GM06990 (cell line): ENCODE measurements at places on chromosomes 1 and 21.
A peak's percentile ranks its signal among the peaks of the same experiment; 100 is the strongest.

DNA sequence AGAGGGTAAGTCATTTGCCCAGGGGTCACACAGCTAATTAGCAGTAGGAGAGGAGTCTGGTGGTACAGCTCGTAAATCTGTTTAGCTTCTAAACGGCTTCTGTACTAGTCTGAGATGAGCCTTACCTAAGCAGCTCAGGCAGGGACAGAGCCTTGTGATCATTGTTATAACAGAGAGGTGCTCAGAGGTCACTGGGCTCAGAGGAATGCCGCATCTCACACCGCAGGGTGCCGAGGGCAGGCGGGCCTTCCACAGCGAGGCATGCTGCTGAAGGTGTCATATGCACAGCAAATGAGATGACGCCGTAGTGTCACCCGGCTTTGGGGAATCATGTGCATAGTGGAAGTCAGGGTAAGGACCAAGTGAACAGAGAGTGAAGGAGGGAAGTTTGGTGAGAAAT lies 305.2 kb upstream of the FMN2 start:
- no peak for DNase-seq

GRCh38 chr1:36339215-36339614 lies 15.8 kb upstream of the EVA1B start:
- DNase-seq, result no peak

DNA sequence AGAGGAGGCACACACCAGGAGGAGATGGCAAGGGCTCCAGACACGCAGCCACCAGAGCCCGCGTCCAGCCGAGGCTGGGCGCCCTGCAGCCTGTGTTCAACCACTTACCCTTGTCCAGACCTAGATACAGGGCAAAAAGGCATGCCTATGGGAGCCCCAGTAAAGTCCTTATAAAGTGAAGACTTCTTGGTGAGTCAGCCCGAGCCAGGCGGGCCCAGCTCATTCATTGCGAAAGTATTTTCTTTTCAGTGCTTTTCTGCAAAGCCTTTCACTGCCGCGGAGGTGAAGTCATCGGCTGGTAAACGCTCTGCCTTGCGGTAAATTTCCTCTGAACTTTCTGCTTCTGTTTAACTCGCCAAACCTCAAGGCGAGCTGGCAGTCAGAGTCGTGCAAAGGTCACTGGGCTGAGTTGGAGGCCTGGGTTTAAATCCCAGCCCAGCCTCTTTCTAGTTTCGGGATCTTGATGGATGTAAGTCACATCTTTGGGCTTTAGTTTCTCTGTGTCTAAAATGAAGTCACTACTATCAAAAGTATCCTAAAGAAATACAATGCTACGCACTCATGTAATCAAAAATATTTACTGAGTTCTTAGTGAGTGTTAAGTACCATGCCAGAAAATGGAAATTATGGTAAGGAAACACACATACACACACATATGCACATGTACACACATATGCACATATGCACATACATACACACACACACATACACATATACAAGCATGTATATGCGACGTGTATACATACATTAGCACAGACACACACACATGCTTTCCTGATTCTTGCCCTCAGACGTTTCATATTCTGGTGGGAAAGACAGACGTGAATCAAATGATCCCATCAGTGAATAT lies 54.7 kb upstream of the IFFO2 start:
- peak; percentile 41 for DNase-seq

GRCh38 chr1:200279810-200280411 lies 129.9 kb downstream of the ZNF281 start:
- DNase-seq, result no peak

GRCh38 chr21:27450216-27450615 lies 483.3 kb upstream of the ADAMTS5 start:
- DNase-seq, result no peak

DNA sequence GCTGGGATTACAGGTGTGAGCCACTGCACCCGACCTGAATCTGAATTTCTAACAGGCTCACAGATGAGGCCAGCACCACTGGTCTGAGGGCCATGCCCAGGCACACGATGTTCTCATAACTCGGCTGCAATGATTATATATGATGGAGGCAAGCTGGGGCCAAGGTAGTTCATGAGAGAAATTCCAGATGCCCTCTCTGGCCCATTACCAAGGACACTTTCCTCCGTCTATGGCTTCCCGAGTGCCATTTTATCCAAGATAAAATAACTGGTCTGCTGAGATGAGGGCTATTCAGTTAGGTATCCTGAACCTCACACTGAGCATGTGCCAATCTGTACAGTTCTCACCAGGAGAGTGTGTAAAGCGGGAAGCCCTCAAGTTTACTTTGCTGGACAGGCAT lies 16.5 kb downstream of the TMPRSS2 start:
- DNase-seq, result no peak

- DNase-seq, result no peak
Observed at GRCh38 chr1:25530186-25531081, 13.0 kb upstream of the LDLRAP1 start.

DNA sequence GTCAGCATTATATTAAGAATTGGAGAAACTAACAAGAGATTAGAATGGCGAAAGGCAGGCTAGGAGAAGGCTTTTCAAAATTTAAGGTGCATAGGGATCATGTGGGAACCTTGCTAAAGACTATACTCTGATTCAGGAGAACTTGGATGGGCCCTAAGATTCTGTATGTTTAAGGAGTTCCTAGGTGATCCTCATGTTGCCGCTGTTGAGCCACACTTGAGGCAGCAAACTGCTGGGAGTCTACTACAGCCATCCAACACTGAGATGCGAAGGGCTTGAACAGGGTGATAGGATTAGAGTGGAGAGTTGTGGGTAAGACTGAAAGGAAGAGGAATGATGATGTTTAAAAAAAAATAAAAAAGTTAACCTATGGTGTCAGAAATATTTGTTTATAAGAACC lies 1013.2 kb downstream of the MRPL39 start:
- no peak for DNase-seq

- no peak for DNase-seq
Observed at GRCh38 chr21:36169470-36170128, 13.0 kb downstream of the DOP1B start.

DNA sequence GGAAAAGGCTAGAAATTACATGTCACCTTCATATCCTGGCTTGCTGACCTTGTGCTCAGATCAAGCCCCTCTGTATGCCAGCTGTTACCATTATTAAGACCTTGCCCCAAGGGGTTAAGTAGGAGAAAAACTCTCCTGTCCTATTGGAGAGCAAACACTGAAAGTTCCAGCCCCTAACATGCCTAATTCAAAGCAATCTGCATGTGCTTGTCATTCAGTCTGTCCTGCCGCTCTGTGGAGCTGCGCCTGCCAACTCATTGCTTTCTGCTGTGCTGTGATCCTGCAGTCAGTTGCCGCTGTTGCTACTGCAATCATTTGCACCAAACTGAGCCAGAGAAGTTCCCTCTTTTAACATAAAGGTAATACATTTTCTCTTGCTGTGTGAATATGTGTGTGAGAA lies 113.4 kb downstream of the DISP1 start:
- DNase-seq, result no peak

- DNase-seq, result no peak
Observed at GRCh38 chr1:162679298-162679697, 47.0 kb downstream of the DDR2 start.

GRCh38 chr1:245264226-245264625 lies 109.4 kb downstream of the KIF26B start:
- DNase-seq, result no peak

DNA sequence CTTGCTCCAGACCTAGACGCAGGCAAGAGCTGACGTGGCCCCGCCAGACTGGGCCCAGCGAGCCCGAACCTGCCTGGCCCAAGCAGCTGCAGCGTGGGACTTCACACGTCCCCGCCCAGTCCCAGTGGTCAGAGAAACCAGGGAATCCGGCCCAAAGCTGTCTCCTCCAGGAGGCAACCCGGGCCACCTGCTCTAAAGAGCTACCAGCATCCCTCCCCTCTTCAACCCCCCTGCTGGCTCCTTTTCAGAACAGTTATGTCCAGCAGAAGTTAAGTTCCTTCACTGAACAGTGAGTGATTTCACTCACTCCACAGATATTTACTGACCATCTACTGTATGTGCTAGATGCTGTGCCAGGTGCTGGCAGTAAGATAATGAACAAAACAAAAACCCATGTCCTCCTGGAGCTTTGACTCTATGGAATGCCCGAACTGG lies 2.1 kb upstream of the EFNA1 start:
- no peak for DNase-seq

DNA sequence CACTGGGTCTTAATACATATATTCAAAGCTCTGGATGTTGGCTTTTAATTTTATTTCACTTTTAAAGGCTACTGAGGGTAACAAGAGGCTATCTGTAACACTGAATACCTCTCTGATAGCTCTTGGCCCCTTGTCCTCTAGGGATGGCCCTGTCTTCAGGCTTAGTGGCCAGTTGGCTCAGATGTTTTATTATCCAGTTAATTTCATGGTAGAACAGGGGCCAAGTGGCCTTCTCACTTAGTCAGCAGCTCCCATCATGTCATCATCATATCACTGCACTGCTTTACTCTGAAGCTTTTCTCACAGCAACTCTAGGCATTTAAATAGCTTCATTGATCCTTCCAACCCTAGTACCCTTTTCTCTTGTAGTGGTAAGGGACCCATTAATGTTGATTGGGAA lies 40.2 kb upstream of the MACF1 start:
- DNase-seq, result no peak

DNA sequence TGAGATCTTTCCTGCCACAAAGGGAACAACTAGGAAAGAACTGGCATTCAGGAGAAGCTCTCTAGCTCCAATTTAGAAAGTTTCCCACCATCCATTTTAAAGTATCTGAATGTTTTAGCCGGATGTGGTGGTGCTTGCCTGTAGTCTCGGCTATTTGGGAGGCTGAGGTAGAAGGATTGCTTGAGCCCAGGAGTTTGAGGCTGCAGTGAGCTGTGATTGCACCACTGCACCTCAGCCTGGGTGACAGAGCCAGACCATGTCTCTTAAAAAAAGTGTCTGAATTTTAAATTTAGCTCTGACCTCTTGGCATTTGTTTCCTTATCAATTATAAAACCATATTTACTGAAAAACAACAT lies 67.2 kb downstream of the RPAP2 start:
- no peak for DNase-seq
